ENCODE measurements at places on chromosomes 16 and 17.

DNA sequence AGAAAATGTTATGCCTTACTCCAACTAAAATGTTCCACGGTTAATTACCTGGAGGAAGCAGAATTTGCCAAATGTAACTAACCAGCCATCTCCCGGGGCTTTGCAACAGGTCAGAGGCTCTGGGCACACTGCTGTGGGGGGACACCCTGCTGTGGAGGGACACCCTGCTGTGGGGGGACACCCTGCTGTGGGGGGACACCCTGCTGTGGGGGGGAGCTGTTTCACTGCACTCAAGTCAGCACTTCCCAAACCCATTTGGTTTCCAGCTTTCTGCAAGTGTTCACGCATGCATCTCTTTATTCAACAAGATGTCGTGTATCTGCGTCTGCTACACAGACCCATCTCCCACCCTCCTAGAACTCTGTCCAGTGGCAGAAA lies 239.5 kb downstream of the C16orf95 start:
- no peak for DNase-seq

- DNase-seq: no peak
These were observed 15.9 kb downstream of the ANKRD40 start for GRCh38 chr17:50691550-50692447.

GRCh38 chr16:10987361-10988163 lies 43.2 kb downstream of the CLEC16A start:
- no peak for DNase-seq

DNA sequence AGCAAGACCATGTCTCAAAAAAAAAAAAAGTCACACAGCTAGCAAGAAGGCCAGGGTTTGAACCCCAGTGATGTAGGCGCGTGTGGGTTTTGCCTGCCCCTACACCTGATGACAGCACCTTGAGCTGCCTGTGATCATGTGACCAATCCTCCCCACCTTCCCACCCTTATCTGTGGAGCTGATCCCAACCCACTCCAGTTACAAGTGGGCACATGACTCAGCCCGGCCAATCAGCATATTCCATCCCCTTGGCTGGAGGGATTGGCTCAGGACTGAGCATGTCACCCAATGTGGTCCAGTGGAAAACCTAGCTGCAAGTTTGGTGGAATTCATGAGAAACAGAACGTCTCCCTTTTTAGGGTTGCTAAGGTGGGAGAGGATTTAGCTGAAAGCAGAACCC lies 6.6 kb downstream of the TMEM114 start:
- DNase-seq: no peak

DNA sequence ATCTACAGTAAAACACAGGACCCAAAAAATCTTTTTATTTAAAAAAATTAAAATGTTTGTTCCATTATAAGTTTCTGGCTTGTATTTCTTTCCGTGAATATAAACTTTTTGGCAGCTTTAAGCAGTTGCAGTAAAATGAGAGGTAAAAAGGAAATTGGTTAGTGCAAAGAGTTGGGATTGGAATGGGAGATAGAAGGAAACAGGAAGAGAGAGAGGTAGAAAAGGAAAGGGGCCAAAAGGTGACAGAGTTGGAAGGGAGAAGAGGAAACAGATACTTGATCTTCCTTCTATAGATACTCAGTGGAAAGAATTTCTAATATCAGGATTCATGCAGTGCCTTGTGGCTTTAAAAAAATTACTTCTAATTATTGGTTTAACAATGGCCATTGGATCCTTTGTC lies 63.5 kb downstream of the NQO1 start:
- DNase-seq: no peak

DNA sequence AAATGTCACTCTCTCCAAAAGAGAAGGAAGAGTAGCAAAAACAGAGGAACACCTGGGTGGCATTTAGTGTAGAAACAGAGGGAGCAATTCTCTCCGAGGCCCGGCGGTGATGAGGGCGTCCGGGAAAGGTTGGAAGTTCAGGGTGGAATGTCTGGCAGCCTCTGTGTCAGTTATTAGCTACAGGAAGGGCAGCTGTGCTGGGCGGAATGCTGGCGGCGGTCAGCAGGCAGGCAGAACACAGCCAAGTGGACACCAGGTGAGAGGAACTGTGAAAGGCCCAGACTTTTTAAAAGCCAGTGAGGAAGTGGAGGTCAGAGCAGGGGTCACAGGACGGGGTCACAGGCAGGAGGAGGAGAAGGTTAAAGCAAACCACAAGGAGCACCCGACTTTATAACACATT lies 238.1 kb downstream of the NTN1 start:
- DNase-seq: no peak

- peak; percentile 37 for DNase-seq
These were observed 5.0 kb upstream of the DNASE1L2 start for GRCh38 chr16:2231016-2231931.

DNA sequence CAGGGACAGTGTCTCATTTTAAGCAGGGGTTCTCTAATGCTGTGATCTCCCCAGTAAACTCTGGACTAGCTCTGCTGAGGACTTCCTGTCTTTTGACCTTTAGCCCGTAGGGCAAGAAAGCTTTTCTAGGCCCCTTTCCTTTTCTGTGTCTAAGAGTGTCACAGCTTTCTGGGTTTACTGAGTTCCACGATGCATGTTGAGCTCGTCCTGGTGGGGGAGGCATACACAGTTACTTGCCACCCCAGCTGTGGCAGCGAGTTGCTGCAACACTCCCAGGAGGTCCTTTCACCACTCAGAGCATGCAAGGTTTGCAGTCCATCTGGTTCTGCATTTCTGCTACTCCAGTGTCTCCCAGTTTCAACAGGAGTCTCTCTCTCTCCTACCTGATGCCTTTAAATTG lies 23.7 kb downstream of the NOD2 start:
- DNase-seq: no peak

DNA sequence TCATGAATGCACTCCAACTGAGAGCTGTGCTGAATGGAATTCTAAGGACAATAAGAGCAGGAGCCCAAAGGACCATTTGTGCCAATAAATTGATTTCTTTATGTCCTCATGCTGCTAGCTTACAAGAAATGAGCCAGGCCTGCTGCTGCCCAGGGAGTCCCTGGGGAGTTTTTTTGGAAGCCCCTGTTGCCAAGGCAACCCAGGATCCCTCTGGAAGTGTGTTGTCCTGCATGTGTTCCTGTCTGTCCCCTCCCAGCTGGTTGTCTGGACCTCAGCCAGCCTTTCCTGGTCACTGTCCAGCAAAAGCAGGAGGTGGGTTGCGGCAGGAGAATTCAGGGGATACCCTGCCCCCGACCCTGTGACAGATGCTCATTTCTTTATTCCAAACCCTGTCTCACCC lies 51.0 kb upstream of the GPRC5B start:
- DNase-seq: no peak

GRCh38 chr17:33292201-33292980 lies 704 bp downstream of the ASIC2 start:
- no peak for DNase-seq

- no peak for DNase-seq
These were observed 123.0 kb upstream of the CACNG5 start for GRCh38 chr17:66711881-66712321.

DNA sequence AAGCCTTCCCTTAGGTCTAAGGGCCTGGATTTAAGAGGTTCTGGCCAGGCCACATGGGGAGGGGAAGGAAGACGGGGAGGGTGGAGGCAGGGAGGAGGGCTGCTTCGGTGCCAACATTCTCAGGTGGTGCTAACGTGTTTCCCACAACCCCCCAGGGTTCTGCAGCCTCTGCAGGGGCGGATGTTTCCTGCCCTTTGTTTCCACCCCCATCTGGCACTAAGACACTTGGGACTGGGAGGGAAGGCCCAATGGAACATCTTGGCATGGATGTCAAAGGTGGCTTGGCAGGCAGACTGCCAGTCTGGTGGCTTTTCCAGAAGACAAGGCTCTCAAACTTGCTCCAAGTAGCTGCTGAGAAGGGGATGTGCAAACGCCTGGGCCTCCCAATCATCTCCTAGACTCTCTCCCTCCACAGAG lies 12.7 kb downstream of the HIC1 start:
- DNase-seq: no peak

DNA sequence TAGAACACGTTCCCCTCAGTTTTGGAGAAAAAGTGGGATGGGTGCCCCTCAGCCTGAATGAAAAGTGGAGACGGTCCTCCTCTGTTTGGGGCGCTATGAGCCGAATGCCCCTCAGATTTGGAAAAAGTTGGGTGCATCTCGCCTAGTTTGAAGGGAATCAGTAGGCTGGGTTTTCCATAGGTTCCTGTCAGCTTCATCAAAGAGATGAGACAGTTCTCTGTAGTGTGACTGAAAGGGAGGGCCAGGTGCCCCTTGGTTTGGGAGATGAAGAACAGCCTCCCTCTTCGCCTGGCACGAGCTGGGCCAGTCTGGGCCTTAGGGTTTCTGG lies 742 bp upstream of the SLC9A5 start:
- DNase-seq: no peak

- no peak for DNase-seq
These were observed 24.4 kb downstream of the CRK start for GRCh38 chr17:1431631-1432104.

GRCh38 chr17:9242497-9242881 lies 221.2 kb downstream of the NTN1 start:
- no peak for DNase-seq

- DNase-seq: no peak
These were observed at the start of gene CRHR1 for GRCh38 chr17:45784293-45784740. Gene CRHR1 (plus strand): TSS chr17:45784320. CDS start chr17:45784545, 225 bp downstream.

- no peak for DNase-seq
These were observed 14.4 kb upstream of the METRNL start for GRCh38 chr17:83064732-83065659.

GRCh38 chr17:14359163-14360020 lies 58.5 kb downstream of the HS3ST3B1 start:
- no peak for DNase-seq

- DNase-seq: no peak
These were observed 22.9 kb downstream of the MMD start for GRCh38 chr17:55398689-55399088.

- DNase-seq: no peak
These were observed 21.4 kb downstream of the ACTG1 start for GRCh38 chr17:81491181-81491581.

- no peak for DNase-seq
These were observed 13.2 kb upstream of the NAGPA start for GRCh38 chr16:5046914-5047313.

- DNase-seq: no peak
These were observed 9.7 kb downstream of the CRAMP1 start for GRCh38 chr16:1621851-1622250.

- no peak for DNase-seq
These were observed 8.9 kb upstream of the RBFOX3 start for GRCh38 chr17:79619636-79620206.

DNA sequence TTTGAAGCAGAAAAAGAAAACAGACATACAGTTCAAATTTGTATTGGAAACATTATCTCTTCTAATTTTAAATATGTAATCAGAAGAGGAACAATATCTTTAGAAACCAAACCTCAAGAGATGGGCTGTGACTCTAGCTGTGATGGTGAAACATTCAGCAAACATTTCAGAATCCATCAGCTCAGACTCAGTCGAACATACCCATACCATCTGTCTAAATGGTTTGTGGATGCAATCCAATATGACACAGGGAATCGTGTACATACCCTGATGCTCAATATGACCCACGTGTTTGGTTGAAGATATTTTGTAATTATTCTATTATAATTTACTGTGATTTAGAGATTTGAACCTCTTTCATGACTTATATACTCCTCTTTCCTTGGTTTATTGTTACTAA lies 665.2 kb upstream of the CDH8 start:
- no peak for DNase-seq

DNA sequence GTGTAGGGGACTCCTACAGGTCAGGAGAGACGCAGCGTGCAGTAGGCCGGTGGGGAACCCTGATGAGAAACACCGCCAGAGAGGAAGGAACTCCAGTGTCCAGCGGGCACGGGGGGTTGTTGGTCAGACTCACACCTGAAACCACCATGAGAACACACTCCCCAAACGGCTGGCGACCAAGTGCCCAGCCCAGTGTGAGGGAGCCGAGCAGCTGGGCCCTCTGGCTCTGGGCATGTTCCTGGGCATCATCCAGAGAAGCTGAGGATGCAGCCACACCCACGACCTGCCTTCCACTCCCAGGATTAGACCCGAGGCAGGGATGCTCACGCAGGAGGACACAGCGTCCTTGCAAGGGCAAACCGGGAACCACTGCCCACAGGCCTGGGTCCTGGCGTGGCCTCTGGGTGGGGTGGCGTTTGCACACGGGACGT lies 108.3 kb upstream of the ZNF750 start:
- no peak for DNase-seq

- no peak for DNase-seq
These were observed 17.1 kb downstream of the ZNHIT3 start for GRCh38 chr17:36503456-36504155.

- DNase-seq: no peak
These were observed 27.4 kb downstream of the EMP2 start for GRCh38 chr16:10552998-10553491.

GRCh38 chr16:52925143-52925542 lies 127.6 kb downstream of the CHD9NB start:
- no peak for DNase-seq

DNA sequence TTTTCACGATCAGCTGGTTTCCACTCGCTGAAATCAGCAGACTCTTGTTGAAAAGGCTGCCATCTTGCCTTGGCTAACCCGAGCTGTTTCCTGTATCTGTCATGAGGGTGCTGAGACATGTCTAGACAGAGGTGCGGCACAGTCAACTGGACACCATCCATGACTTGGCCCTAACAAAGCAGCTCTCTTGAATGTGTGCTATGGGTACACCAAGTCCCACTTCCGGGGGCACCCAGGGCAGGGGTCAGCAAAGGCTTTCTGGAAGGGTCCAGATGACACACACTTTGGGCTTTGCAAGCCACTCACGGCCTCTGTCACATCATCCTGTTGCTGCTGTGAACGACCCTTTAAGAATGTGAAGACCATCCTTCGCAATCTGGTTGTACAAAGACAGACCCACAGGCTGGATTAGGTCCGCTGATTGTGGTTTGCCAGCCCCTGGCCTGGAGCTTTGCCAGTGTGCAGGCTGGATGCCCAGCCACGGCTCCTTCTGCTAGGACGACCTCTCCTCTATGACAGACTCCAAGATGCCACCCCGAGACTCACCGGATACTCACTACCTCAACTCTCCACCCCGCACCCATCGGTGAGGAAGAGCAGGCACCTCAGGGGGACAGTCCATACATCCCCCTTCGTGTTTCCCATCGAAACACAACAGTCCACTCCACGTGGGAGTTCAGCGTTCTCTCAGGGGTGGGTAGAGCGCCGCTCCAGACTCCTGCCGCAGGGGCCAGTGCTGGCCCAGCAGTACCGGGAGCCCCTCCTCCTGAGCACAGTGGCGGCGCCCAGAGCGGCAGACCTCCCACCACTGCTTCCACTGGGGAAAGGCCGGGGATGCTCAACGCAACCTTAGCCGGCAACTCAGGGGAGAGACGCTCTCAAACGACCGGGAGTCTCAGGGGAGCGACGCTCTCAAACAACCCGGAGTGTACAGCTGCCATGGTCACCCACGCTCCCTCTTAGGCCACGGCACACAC lies 123.5 kb downstream of the ANKRD11 start:
- DNase-seq: peak; percentile 51

GRCh38 chr17:29451121-29451742 lies 61.1 kb downstream of the TAOK1 start:
- no peak for DNase-seq

- DNase-seq: no peak
These were observed 262.8 kb downstream of the ZFHX3 start for GRCh38 chr16:72785171-72785570.
